GM19239 (cell line): ENCODE measurements at places on chromosomes 6 and 20.

- no peak for DNase-seq
These were observed 162.7 kb downstream of the SOBP start for GRCh38 chr6:107652526-107653182.

DNA sequence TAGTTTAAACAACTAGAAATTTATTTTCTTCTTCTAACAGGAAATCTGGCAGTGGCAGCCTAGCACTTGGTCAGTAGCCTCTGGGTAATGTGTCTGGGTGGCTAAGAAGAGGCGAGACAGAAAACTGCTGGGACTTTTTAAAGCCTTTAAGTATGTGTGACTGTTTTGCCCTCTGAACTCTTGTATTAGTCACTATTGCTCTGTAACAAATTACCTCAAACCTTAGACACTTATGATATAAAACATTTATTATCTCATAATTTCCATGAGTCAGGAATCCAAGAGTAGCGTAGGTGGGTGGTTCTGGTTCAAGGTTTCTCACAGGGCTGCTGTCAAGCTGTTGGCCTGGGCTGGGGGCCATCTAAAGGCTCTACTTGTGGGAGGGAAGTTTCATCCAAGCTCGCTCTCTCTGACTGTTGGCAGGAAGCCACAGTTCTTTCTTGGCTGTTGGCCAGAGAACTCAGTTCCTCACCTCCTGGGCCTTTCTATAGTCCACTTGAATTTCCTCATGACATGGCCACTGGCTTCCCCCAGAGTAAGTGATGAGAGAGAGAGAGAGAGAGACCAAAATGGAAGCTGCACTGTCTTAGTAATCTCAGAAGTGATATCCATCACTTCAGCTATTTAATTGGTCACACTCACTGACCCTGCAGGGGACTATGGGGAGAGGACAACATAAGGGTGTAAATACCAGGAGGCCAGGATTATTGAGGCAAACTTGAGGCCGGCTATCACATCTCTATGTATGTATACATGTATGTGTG lies 17.4 kb upstream of the TBC1D22B start:
- peak; percentile 43 for DNase-seq

DNA sequence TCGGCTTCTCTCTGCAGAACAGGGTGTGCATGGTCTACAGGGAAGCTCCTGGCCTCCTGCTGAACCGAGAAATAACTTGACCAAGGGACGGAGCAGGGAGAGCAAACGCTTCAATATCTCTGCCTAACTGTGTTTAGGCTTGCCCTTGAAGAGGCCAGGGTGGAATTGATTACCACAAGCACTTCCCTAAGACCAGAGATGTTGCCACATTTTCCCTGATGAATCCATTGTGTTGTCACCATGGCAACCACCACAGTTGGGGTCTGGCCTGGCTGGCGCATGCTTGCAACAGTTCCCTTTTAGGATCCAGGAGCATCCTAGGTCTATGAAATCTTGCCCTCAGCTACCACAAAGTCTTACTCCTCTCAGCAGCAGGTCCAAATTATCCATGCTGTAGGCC lies 213.5 kb upstream of the SULF2 start:
- DNase-seq: no peak

DNA sequence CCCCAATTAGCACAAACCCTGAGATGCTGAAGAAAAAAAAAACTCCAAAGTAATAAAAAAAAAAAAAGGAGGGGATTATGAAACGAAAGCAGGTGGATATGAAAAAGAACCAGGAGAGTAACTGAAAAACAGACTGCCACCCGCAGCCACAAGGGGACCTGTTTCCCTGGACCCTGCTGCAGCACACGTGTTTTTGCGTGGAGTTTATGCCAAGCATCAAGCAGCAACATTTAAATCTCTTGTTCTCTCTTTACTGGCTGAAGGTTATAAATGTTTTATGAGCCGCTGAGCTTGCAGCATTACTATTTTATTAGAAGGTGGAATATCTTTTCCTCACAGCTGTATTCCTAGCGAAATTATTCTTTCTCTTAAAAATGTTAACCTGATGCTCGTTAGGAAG lies 131.6 kb upstream of the OLIG3 start:
- no peak for DNase-seq

- no peak for DNase-seq
These were observed 54.2 kb downstream of the HFE start for GRCh38 chr6:26141378-26141904.

GRCh38 chr6:73694711-73695411 lies 1.1 kb upstream of the CD109 start:
- no peak for DNase-seq

GRCh38 chr6:15458021-15458459 lies 204.8 kb downstream of the DTNBP1 start:
- DNase-seq: no peak

GRCh38 chr6:72675396-72675795 lies 53.5 kb downstream of the KCNQ5 start:
- no peak for DNase-seq

DNA sequence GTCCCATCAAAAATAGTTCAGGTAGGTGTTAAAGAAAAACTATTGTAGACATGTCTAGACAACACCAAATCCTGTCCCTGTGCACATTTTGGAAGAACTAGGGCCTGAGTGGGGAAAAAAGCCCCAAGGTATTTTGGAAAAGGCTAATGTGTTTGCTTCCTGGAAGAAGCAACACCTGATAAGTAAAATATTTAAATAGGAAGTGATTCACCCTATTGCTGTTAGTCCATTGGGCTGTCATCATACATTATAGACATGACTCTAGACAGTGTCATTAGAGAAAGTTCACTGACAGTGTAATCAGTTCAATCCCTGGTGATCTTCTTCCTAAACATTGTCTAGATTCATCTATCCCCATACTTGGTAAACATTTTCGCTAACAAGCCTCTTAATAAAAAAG lies 465.3 kb downstream of the CBLN4 start:
- no peak for DNase-seq

DNA sequence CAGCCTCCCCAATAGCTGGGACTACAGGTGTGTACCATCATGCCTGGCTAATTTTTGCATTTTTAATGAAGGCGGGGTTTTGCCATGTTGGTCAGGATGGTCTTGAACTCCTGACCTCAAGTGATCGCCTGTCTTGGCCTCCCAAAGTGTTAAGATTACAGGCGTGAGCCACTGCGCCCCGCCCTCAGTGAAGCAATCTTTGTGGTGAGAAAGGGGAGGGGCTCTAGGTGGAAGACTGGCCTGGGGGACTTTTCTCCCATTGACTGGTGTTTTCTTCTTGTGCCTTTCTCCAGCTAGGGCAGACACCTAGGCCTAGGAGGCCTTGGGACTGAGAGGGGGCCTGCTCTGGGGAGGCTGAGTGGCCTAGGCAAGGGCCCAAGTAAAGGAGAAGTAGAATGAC lies 84.1 kb downstream of the DNAAF9 start:
- no peak for DNase-seq

- no peak for DNase-seq
These were observed 48.1 kb upstream of the GCLC start for GRCh38 chr6:53593001-53593488.

DNA sequence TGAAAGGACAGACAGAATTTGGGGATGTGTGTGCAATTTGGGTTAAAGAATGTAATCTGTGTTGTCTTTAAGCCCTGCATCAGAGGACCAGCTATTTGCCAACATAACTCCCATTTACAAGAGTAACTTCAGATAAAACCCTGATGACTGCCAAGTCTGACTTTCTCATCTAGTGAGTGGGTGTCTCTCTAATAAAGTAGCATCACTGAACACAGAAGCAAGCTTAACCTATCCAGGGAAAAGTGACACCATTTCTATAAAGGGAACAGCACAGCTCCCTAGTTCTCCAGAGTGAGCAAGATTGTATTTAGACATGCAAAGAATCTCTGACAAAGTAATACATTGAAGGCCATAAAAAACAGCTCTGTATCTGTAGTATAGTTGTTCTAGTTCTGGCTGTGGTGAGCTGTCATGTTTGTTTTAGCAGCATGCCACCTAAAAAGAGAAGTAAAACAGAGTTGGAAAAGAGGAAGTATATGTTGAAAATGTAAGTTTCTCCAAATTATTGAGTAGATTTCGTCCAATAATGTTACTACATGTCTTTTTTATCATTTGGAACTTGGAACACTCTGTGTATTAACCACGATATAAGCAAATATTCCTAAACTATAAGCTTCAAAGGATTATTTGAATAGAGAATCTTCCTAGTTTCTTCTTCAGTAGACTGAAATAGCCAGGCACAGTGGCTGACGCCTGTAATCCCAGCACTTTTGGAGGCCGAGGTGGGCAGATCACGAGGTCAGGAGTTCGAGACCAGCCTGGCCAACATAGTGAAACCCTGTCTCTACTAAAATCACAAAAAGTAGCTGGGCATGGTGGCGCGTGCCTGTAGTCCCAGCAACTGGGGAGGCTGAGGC lies 8.8 kb upstream of the PIM1 start:
- no peak for DNase-seq

DNA sequence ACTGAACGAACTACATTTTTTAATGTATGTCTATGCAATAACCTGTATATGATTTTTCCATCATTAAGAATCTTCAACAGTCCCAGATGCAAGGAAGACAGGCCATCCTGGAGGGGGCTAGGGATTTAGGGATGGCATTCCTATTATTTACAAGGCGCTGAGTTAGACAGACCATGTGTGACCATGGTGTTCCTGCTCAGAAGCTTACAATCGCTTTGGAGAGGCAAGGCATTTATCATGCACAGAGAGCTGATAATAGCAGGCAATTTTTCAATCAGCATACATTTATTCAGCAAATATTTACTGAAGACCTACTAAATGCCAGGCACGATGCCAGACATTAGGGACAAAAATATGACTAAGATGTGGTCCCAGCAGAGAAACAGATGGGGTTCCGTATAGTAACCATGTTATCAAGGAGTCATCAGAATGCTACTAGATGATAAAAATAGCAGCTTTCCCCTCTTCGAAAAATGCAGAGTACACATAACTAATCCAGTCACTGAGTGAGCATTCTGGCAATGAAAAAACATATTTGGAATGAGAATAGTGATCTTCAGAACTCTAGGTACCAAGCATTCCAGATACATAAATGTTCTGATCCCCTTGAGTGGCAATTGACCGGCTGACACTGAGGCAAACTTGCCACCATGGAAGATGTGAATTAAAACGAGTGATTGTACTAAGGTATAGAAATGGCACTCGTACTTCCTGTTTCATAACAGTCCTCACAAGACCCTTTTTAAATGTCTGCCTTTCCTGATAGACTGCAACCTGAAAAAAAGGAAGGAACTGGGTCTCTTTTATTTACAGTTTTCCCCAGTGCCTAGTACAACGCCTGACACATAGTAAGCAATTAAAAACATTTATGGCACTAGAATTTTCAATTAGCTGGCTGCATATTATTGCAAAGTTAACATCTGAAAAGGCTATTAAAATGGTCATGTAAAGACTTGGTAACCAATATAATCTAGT lies 135.7 kb downstream of the ATXN1 start:
- DNase-seq: no peak

- no peak for DNase-seq
These were observed 60.6 kb downstream of the FOXA2 start for GRCh38 chr20:22523499-22524392.

- DNase-seq: no peak
These were observed 11.4 kb downstream of the TJAP1 start for GRCh38 chr6:43488667-43489276.

DNA sequence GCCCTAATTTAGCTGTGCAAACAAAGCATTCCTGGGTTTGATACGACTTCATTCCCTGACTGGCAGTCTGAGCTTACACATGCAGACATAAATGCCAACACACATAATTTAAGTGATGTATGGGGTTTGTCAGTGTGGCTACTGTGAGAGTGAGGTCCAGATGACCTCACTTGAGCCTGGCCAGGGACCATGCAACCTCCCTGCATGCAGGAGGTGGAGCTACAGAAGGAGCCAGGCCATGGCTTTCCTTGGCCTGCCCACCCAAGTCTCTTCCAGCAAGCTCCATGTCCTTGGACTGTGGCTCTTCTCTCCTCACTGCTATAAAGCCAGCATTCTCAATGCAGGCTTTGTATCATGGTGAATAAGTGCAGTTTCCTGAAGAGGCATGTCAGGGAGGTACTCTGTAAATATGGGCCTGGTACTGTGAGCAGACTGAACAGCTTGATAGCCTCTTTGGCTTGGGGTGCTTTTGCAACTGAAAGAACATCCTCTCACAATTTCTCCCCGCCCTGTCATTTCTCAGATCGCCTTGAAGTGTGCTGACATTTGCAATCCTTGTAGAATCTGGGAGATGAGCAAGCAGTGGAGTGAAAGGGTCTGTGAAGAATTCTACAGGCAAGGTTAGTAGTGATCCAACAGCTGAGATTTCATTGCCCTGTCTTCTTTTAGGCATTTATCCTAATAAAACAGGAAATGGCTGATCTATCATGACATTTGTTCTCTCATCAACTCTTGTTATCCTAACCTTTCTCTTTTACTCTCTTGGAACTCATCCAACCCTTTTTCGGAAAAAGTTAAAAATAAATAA lies 69.2 kb downstream of the MTFR2 start:
- no peak for DNase-seq

- DNase-seq: no peak
These were observed 17.6 kb downstream of the BHLHE23 start for GRCh38 chr20:62989201-62989601.

- DNase-seq: no peak
These were observed 37.4 kb downstream of the GNAS start for GRCh38 chr20:58889798-58890517.

GRCh38 chr6:10481101-10481500 lies 40.0 kb upstream of the GCNT2 start:
- DNase-seq: no peak

GRCh38 chr20:50551288-50551687 lies 41.1 kb downstream of the PTPN1 start:
- DNase-seq: no peak

- no peak for DNase-seq
These were observed 25.4 kb downstream of the FBXO9 start for GRCh38 chr6:53090576-53090975.

- no peak for DNase-seq
These were observed 48.7 kb upstream of the CLVS2 start for GRCh38 chr6:122947355-122947754.

DNA sequence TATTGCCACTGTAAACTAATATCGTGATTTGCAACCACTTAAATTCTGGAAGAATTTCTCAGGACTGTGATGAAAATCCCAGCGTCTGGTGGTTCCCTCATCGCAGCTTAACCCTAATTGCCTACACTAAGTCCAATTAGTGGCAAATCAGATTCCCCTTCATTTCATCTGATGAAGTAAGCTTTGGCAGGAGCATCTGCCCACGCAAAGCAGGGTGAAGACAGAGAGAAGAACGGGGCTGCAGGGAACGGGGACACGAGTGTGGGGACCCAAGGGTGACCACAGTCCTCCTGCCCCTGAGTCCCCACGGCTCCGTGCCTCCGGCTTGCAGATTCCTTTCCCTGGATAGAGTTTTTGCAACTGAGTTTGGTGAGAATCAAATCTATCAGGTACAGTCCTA lies 159.5 kb downstream of the LY86 start:
- no peak for DNase-seq

GRCh38 chr6:137656735-137657134 lies 162.5 kb upstream of the OLIG3 start:
- DNase-seq: no peak

- DNase-seq: no peak
These were observed 53.6 kb downstream of the ELOVL5 start for GRCh38 chr6:53295176-53295575.

GRCh38 chr20:7358670-7359069 lies 581.6 kb downstream of the HAO1 start:
- DNase-seq: no peak

- no peak for DNase-seq
These were observed 242.1 kb downstream of the SOD2 start for GRCh38 chr6:159450815-159451465.

GRCh38 chr6:26031151-26031594 lies 56.1 kb upstream of the HFE start:
- DNase-seq: no peak
